ENCODE measurements at places on chromosomes 1 and 21.

- DNase-seq = no peak
Measured at GRCh38 chr1:27513528-27513927, 23.6 kb upstream of the WASF2 start.

GRCh38 chr1:21304488-21304887 lies 14.2 kb upstream of the ECE1 start:
- DNase-seq = no peak

DNA sequence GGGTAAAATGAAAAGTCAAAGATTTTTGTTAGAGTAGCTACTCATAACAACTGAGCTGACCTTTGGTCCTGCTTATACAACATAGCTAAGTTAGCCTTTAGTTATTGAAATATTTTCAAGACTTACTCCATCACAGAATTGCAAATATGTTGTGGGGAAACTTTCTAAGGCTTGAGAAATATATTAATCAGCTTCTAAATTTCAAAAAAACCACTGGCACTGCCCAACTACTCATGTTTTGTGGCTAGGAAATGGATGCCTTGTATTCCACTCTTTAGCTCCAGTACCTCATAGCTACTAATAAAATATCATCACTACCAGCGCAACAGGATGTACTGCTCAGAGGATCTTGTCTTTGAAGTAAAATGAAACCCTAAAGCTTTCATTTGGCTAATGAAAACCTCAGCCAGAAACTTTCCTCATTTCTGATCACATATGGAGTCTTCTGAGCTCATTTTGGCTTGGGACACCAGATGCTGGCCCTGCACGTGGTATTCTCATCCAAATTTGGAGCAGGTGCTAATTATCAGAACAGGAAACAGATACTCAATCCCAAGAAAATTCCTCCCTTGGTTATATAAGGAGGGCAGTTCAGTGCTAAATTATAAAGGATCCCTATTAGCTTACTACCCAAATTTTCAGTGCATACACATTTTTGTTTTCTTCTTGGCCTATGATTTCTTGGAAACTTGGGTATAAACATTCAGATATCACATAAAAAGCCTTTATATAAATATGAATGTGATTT lies 690.7 kb downstream of the ADGRL2 start:
- no peak for DNase-seq

- DNase-seq = no peak
Measured at GRCh38 chr21:40902299-40902698, 55.3 kb upstream of the DSCAM start.

DNA sequence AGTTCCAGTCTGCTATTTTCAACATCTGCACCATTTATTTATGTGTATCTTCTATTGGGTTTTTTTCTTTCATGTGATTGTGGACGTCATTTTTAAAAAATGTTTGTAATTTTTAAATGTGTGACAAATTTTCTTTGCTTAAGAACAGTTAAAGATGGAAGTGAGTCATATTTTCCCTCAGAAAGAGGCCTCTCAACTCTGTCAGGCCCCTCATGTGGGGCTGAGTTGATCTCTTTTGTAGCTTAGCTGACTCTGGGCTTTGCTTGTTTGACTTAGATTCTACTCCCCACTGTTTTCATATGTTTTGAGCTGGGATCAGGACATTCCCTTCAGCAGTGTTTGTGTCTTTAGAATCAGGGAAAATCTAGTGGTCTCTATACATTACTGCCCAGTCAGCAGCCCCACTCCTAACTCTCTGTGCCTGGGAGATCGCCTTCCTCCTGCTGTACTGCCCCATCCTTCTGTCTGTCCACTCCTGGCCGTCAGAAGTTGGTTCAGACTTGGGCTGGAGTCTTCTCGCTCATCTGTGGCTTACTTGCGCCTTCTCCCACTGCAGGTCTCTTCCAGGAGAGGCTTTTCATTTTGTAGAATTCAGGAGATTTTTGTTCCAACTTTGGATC lies 137.4 kb downstream of the DYRK1A start:
- no peak for DNase-seq

- DNase-seq = no peak
Measured at GRCh38 chr1:197415221-197415620, 147.2 kb downstream of the CRB1 start.

Data from Kasumi-1 (cell line).